ENCODE measurements at places on chromosomes 16 and 17.

- DNase-seq: no peak
These were observed 7.6 kb upstream of the RPH3AL start for GRCh38 chr17:360092-360750.

DNA sequence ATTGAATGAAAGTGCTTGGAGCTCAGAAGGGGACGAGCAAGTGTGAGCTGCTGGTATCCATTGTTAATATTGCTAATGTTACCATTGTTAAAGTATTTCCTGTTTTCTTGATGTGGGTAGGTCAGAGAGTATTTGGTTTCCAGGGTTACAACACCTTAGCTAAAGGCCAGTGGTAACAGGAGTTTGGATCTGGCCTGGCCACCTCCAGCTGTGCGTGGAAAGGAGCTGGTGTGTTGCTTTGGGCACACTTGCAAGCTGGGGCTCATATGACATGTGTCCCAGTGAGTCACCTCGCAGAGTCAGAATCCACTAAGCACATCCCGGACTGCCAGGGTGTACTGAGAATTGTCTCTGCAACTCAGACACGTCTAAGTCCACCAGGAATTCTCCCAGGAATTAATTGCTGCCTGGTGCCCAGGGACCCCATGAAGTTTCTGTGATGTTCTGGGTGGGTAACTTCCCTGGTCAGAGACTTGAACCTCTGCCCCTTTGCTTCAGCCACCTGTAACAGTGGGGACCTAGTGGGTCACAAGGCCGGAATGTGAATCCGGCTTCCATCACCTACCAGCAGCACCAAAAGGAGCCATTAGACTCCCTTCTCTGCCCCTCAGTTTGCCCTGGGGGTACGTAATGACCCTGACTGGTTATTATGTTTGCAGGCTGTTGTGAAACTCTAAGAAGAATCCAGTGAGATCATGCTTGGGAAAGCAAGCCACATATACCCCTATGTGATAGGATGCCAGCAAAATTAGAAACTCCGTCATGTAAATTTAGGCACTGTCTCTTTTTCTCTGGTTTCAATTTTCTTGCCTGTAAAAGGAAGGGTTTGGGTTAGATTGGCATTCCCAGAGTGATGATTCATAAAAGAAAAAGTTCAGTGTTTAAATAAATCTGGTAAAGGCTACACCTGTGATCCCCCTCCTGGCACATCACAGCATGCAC, 12.8 kb downstream of the SLC6A2 start:
- no peak for DNase-seq

- no peak for DNase-seq
These were observed 3.4 kb downstream of the HOXB3 start for GRCh38 chr17:48586355-48587258.

DNA sequence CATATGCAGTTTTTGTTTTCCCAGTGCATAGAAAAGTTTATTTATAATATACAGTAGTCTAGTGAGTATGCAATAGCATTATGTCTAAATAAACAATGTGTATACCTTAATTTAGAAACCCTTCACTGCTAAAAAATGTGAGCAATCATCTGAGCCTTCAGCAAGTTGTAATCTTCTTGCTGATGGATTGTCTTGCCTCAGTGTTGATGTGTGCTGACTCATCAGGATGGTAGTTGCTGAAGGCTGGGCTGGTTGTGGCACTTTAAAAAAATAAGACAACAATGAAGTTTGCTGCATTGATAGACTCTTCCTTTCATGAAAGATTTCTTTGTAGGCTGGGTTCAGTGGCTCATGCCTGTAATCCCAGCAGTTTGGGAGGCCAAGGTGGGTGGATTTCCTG, 13.9 kb upstream of the CAPNS2 start:
- no peak for DNase-seq

DNA sequence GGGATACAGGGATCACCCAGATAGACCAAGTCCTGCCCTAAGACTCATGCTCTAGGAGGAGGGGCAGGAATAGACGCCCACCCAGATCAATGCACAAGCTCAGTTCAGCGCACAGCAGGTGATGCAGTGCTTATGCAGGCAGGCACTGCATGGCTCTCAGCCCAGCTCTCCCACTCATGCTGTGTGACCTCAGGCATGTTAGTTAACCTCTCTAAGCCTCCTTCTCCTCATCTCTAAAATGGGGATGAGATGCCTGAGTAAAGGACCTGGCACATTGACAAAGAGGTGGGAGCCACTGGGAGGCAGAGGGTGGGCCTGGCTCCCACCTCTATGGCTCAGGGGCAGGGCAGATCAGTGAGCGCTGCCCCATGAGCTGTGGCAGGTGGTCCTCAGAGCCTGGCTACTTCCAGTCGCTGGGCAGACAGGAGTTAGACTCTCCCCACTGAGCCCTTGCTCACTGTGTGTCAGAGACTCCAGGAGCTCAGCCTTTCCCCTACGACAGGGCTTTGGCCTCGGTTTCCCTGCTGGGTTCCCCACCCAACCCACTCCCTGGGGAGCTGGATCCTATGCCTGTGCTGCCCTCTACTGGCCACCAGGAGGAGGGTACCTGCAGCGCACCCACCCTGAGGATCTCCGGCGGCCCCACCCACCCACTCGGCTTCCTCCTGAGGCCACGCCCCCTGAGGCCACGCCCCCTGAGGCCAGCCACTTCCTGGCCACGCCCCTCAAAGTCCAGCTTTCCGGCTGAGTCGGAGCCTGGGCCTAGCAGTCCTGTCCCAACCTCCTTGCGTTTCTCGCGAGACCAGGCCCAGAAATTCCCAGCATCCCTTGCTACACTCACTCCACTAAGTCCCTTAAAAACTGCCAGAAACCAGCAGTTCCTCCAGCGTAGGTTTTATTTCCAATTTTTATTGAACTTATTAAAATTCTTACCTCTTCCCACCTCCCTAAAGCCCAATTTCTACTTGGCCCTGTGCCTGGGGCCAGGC, 196.1 kb downstream of the GSG1L start:
- DNase-seq: peak; percentile 40

DNA sequence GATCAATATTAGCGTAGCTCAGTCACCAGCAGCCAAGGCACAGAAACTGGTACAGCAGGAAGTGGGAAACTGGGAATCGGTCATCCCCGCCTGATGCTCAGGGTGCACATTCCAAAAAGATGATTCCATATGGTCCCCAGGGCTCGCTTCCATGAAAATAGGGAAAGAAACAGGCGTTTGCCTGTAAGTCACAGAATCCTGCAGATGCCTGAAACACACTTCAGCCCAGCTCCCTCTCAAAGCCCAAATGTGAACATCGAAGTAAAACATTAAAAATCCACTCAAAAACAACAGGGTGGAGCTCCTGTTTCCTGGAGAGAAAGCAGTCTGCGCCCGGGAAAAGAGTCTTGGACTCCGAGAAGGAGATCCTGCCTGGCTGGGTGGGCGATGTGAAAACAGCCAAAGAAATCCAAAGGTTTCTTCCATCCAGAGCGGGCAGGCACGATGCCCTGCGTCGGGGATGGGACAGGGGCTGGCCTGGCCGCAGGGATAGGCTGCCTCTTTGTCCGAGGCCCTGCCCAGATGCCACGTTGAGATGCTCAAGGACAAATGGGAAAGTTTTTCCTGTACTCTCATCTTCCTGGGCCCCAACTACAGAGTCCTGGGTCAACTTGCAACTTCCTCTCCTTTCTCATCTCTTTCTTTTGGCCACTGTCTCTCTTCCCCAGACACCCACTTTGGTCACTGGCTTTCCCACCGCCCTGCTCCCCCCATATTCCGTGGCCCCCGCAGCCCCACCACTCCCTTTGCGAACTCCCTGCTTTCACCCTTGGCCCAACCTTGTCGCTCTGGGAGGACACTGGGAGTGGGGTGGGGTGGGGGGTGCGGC, 743 bp downstream of the WIPI1 start:
- DNase-seq: peak; percentile 9

- DNase-seq: no peak
These were observed 87.9 kb downstream of the CCDC182 start for GRCh38 chr17:57657211-57657610.

- DNase-seq: no peak
These were observed 748 bp downstream of the SMTNL2 start for GRCh38 chr17:4584917-4585637.

DNA sequence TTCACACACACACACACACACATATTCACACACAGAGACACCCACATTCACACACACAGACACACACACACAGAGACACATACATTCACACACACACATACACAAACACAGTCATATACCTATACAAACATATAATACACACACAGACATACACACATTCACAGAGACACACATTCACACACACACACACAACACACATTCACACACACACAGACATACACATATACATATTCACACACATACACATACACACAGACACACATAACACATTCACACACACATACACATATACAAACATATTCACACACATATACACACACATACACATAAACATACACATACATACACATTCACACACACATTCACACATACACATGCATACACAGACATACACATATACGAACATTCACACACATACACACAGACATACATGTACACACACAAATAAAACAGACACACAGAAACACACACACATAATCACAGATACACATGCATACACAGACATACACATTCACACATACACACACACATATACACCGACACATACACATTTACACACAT, 7.9 kb downstream of the PRCD start:
- no peak for DNase-seq

DNA sequence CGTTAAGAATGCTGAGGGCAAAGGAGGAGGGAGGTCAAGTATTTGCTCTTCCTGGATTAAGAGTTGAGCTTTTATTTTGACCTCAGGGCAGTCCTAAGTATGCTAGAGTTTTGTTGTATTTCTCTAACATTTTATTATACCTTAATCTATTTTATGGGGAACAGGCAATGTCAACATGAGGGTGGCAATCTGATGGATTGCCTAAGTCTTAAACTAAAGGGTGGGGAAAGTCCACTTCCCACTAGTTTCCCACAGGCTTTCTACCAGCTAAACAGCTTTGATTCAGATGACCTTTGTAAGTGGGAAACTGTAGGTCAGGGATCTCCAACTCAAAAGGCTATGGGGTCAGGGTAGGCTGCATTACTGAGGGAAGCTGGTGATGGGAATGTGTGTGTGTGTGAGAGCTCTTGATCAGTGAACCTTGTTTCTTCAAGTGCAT, 24.9 kb downstream of the HSD17B2 start:
- DNase-seq: no peak

- DNase-seq: no peak
These were observed 19.8 kb downstream of the JPH3 start for GRCh38 chr16:87621976-87622713.

DNA sequence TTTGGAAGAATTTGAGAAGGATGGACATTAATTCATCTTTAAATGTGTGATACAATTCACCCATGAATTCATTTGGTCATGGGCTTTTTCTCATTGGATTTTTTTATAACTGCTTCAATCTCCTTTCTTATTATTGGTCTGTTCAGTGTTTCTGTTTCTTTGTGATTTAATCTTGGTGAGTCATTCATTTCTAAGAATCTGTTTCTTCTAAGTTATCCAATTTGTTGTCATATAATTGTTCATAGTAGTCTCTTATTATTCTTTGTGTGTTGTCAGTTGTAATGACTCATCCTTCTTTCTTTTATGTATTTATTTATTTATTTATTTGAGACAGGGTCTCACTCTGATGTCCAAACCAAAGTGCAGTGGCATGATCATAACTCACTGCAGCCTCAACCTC, 146.1 kb upstream of the ZNF267 start:
- no peak for DNase-seq

DNA sequence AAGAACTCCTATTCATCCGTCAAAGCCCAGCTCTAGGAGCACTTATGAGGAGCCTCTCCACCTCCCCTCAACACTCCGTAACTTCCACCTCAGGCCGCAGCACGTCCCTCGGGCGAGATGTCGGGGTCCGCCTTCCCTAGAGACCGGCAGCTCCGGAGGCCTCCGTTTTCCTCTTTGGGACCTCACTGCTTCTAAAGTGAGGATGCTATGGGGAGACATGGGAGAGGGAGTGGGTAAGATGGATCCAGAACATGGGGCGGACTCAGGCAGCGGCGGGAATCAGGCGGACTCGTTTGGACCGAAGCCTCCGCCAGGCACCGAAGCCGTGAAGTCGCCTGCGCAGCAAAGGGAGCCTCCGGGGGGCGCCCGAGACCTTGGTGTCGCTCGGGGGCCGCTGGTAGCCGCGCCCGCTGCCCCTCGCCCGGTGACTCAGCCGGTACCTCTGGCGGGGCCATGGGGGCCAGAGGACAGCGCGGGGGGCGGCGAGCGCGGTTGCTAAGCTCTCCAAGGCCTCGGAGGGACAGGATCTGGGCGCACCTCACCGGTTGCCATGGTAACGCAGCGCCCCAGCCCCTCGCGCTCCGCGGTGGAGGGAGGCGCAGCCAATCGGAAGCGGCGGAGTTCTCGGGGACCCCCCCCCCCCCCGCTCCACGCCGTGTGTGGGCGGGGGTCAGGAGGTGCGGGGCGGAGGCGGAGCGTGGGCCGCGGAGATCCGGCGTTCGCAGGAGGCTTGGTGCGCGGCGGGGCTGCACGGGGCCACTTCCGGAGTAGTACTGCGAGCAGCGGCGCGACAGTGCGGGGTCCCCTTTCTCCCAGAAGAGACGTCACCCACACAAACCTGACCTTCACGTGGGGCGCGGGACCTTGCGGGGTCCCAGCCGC, 1.3 kb upstream of the HIC1 start:
- no peak for DNase-seq

DNA sequence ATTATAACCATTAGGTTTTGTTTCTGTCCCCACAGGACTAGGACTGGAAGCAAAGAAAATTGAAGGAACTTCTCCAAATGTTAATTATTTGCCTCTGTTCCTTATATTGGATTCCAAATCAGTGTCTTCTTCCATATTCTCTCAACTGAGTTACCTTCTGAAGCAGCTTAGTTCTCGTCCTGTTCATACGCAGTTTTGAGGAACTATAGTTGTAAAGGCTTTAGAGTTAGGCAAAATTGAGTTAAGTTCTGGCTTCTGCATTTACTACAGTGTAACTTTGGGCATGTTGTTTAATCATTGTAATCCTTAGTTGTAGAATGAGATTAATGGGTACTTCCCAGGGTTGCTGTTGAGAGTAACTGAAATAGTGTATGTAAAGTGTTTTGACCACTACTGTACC, 11.2 kb downstream of the CBFB start:
- DNase-seq: no peak

DNA sequence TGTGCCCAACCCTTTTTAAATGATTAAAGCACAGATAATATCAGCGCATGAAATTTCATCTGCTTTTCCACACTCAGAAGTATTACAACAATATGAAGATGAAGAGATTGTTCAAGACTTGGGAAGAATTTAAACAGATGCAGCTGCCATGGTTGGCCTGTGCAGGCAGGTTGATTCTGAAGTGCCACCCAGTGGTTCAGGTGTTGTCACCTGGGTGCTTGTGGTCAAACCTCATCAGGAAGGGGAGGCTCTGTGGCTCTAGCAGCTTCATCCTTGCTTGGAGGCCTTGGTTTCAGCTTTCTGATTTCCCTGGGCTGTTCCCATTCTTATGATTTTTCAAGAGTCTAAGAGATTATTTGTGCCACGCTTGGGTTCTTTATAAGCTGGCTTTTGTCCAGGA, 22.2 kb upstream of the CLEC18C start:
- no peak for DNase-seq

GRCh38 chr16:81866820-81867440, 87.8 kb downstream of the PLCG2 start:
- no peak for DNase-seq

DNA sequence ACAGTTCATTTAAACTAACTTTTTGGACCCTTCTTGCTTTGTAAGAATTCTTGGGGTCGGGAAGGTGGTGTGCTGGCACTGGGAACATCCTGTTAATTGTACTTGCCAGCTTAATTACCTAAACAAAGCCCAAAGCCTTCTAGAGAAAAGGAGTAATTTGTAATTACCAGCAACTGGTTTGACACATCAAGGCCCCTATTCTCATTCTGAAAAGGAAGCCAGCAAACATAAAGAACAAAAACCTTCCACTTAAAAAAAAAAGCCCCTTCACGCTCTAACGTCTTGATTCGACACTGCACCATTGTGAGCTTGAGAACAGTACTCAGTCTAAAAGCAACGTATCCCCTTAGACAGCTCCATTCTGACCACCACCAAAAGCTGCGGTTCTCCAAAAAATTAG, 74.7 kb upstream of the RPH3AL start:
- no peak for DNase-seq

Measured in GF-D8 (cell line).